ENCODE measurements at places on chromosomes 4 and X.

DNA sequence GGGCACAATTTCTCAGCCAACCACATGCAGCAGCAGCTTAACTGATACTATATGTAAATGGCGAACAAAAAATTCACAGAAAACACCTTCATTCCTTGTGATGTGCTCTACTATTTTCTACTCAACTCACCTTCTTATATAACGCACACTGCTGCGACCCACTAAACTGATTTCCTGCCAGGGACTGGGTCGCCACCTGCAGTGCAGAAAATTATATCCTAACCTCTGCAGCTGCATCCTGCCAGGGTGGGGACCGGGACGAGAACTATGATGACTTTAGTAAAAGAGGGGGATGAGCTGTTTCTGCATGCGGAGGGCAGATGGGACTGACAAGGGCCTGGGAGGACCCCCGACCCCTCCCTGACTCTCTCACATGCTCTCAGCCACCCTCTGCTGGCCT lies 27.4 kb downstream of the ABLIM2 start:
- DNase-seq, result no peak

- DNase-seq, result no peak
Measured at GRCh38 chr4:21898101-21898500, 50.5 kb downstream of the KCNIP4 start.

- DNase-seq, result no peak
Measured at GRCh38 chr4:41512136-41512535, 25.8 kb upstream of the LIMCH1 start.

DNA sequence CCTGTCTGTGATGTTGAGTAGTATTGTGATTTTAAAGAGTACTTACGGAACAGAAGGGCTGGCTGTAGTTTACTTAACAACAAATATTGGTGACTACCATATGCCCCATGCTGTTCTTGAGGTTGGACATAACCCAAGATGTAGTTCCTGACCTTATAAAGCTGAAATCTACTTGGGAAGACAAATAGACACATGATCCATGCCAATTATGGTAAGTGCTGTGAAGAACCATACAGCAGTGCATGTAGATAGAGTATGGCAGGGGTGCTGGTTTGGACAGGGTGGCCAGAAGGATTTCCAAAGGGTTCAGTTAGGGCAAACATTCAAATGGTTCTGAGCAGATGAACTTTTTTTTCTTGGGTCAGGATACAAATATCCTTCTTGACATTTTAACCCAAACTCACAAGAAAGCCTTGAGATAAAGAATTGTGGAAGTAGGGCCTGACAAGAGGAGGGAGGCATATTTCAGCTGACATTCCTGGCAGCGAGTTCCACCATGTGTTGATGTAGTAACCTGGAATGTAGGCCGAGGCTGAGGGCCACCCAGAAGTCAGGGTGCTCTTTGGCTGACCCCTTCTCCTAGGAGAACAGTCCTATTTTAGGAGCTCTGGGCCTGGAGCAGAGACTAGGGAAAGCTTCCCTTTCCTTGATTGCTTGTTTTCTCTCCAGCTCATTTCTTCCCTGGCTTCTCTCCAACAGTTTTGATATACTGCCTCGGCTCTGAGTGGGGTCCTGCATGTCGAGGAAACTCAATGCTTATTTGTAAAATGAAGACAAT lies 74.2 kb downstream of the FREM3 start:
- peak; percentile 56 for DNase-seq

GRCh38 chrX:99857455-99857854 lies 552.6 kb downstream of the PCDH19 start:
- no peak for DNase-seq

- no peak for DNase-seq
Measured at GRCh38 chrX:29617725-29618124, 597.6 kb upstream of the MAGEB2 start.

DNA sequence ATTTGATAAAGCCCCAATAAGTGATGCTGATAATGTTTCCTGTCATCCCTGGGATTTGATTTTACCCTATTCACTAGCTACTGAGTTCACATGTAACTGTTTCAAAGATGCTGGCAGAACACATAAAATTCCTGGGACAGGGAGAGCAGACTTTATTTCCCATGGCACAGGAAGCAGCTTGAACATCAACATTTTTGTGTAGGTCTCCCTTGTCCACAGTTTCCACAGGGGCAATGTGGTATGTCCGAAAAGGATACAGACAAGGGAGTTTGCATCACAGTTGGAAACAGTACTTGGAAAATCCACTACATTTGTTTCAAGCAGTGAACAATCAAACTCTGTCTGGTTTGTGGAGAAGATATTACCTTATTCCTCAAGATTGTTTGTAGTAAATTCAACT lies 129.2 kb upstream of the KLHL4 start:
- DNase-seq, result no peak

- no peak for DNase-seq
Measured at GRCh38 chr4:177595386-177595785, 153.1 kb upstream of the AGA start.

GRCh38 chrX:17471861-17472260 lies 96.9 kb downstream of the NHS start:
- DNase-seq, result no peak

GRCh38 chr4:122658818-122659295 lies 38.0 kb upstream of the IL21 start:
- DNase-seq, result no peak

- peak; percentile 46 for DNase-seq
Measured at GRCh38 chrX:111467896-111468295, 43.5 kb upstream of the SERTM2 start.

DNA sequence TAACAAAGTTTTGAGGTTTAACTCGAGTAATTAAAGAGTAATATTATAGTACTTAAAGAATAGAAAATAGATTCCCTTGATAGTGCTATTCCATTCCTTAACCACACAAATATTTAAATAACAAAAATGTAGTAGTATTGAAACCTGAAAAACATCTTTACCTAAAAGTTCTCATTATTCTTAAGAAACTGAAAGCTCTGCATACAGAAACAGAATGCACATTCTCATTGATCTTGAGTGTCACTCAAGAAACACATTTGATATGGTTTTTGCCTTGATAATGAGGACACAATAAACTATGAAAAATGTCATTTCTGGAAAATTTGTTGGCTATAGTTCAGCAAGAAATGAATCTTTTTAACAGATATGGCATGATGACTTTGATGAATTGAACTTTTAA lies 268.5 kb downstream of the COL25A1 start:
- no peak for DNase-seq

- DNase-seq, result peak; percentile 96
Measured at GRCh38 chr4:169270810-169271691, at the start of gene SH3RF1. Gene SH3RF1 (minus strand): TSS chr4:169270956. CDS start chr4:169269212, 1,744 bp downstream.
